ENCODE measurements at places on chromosomes 6 and 20. TPM values are rescaled to one million over a fixed set of nuclear protein-coding genes. Genes with fewer than 3 reads are reported as not detected.

The PLCB4 gene
- 7.0 TPM for polyA plus RNA-seq

The WFDC12 gene
- not detected for polyA plus RNA-seq

The EPHA7 gene
- under 0.01 TPM for polyA plus RNA-seq

The BMP5 gene
- 0.05 TPM for polyA plus RNA-seq

The SDCBP2 gene
- polyA plus RNA-seq = 4.0 TPM

GRCh38 chr20:37970856-37971245 is 62.4 kb downstream of the TTI1 start:
- DNase-seq = no peak
- no peak overlapping the region for H3K4me3 ChIP-seq
- H3K27ac ChIP-seq = no peak overlapping the region
- H3K36me3 ChIP-seq = no peaks in the 10 kb centered on the region

GRCh38 chr6:76792394-76792793 is 670.9 kb downstream of the HTR1B start:
- H3K27ac ChIP-seq = no peak overlapping the region
- H3K4me1 ChIP-seq = no peaks in the 10 kb centered on the region
- no peak overlapping the region for H3K4me3 ChIP-seq
- H3K36me3 ChIP-seq = no peaks in the 10 kb centered on the region

DNA sequence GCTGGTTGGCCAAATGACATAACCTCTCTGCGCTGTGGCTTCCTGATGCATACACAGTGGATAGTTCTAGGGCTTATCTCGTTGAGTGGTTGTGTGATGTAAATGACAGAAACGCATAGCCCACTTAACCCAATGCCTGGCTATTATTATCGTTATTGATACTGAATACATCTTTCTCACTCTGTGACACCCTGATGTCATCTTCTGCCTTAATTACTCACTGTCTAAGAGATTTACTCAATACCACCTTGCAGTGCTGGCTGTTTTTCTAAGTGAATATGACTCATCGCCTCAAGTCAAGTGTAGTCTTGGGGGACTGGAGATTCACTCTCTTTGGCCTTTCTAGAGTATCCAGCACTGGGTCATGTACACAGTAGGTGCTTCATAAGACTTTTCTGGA is 73.6 kb downstream of the NDUFAF5 start:
- no peaks in the 10 kb centered on the region for H3K36me3 ChIP-seq
- no peak overlapping the region for H3K27ac ChIP-seq
- H3K27me3 ChIP-seq = no peaks in the 10 kb centered on the region
- H3K4me3 ChIP-seq = no peak overlapping the region

DNA sequence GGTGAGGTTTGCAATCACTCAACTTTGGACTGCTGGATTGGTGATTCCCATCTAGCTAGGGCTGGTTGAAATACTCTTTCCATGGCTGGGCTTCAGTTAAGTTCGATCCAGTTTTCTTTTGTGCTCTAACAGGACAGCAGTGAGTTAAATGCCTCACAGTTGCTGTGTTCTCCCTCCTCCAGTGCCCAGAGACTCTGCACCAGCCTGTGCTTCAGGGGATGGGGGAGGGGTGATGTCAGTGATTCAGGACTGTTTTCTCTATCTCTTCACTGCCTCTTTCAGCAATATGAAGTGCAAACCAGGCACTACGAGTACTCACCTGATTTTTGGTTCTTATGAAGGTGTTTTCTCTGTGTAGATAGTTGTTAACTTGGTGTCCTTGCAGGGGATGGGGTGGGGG is 88.2 kb upstream of the FAM83B start:
- H3K27me3 ChIP-seq = no peaks in the 10 kb centered on the region
- no peak overlapping the region for H3K27ac ChIP-seq
- no peaks in the 10 kb centered on the region for H3K36me3 ChIP-seq
- no peaks in the 10 kb centered on the region for H3K4me1 ChIP-seq

DNA sequence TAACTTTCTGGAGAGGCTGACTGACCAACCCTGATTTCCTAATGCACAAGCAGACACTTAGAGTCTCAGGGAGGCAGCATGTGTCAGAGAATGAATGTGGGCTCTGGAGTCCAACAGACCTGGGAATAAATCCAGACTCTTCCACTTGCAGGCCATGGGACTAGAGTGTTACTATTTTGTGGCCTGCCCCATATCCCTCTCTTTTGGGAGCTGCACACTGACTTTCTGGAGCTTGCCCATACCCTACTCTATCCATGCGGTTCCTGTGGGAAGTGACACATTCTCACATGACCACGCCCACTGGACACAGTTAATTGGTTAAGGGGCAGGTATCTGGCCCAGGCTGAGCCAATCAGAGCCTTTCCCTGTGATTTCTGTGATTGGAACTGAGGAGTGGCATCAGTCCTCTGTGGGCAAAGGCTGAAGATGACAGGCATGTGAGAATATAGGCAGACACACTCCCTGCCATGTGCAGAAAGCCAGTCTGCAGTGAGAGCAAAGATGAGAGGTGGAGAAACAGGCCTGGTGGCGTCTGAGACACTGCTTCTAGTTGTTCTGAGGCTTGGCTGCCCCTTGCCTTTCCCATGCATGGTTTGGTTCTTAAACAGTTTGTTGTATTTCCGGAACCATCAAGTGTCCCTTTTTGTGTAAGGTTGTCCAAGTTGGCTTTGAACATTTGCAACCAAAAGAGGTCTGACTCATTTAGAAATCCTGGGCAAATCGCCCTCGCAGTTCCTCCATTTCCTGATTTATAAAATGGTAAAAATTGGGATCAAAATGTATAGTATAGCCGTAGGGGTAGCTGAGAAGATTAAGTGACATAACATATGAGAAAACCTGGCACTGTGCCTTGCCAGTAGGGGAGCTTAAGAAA is 125.6 kb downstream of the CDC5L start:
- H3K27ac ChIP-seq = no peak overlapping the region
- no peaks in the 10 kb centered on the region for H3K36me3 ChIP-seq
- H3K4me3 ChIP-seq = no peak overlapping the region
- no peak for DNase-seq

- H3K27me3 ChIP-seq = no peaks in the 10 kb centered on the region
- no peak overlapping the region for H3K27ac ChIP-seq
- DNase-seq = no peak
- H3K4me1 ChIP-seq = no peaks in the 10 kb centered on the region
- no peak overlapping the region for H3K4me3 ChIP-seq
- H3K36me3 ChIP-seq = no peaks in the 10 kb centered on the region
These were observed 73.0 kb downstream of the FARS2 start for GRCh38 chr6:5334341-5334740.

DNA sequence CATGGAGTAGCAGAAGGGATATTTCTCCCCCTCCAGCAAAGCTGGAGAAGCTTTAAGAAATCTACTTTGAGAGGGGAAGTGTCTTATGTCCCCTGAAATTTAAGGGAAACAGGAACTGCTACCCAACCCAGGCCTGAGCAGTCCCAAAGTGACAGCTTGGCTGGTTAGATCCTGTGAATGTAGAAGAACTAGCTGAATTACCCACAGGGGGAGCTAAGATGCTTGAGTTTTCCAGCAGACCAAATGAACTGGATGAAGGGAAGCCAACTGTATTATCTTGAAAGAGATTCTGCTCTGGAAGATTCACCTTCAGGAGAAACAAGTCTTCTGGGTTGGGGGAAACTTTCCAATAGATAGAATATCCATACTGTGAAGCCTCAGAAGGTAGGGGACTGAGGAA is 303.3 kb upstream of the MMS22L start:
- peaks cover 4% of the 10 kb centered on the region for H3K4me1 ChIP-seq
- no peaks in the 10 kb centered on the region for H3K27me3 ChIP-seq
- DNase-seq = peak; percentile 16
